Activated T-cell treated with anti-CD3 and anti-CD28 coated beads, Interleukin-2, amount 50 U/mL, for 1 hour (primary cell): ENCODE measurements at places on chromosomes 2 and 18.

DNA sequence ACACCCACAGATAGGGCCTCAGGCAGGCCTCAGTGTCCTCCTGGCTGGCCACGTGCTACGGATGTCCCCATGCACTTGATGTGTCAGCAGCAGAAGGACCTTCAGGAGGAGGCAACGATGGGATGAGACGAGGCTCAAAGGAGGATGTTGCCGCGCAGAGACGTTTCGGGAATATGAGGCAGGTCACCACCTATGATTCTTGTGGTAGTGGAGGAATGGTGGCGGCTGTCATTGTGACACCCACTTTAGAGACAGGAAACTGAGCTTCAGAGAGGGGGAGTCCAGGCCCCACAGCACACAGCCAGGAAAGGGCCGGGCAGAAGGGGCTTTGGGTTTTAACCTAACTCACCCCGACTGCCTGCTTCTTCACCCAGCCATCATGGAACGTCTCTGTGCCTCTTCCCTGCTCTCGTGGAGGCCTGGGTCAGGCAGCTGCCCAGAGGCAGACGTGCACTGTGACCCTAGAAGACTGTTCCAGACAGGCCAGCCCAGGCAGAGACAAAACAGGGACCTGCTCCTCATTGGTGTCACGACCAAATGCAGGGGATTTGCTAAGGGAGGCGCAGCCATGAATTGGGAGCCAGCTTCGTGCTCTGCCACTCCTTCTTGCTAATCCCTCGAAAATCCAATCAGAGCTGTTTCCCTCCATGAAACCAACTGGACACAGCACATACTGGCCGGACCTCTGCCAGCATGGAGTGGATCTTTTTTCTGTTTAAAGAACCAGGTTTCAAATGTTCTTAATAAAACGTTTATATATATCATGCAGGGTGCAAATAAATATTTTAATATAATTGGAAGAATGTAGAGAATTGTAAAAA lies 169.2 kb downstream of the ASB1 start:
- no peak for DNase-seq

DNA sequence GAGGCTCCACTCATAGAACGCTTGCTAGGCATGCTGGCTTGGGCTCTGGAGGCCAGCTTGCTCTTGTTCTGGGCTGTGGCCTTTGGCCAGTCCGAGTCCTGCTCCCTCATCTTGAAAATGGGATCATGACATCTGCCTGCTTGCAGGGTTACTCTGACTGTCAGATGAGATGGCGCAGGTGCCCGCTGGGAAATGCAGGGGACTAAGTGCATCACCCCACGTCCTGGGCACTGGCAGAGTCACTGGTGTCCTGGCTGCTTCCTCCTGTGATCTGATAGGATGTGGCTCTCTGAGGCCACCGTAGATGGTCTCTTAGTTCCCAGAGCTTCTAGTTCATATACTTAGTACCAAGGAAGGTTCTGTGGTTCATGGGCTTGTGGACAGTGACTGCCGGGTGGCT lies 18.5 kb downstream of the LDLRAD4 start:
- peak; percentile 11 for DNase-seq

- peak; percentile 71 for DNase-seq
Observed at GRCh38 chr2:263774-264492, at the start of gene SH3YL1. Gene SH3YL1, minus strand, starts transcription at chr2:264032. Its CDS starts 48 bp downstream, at chr2:263984.

DNA sequence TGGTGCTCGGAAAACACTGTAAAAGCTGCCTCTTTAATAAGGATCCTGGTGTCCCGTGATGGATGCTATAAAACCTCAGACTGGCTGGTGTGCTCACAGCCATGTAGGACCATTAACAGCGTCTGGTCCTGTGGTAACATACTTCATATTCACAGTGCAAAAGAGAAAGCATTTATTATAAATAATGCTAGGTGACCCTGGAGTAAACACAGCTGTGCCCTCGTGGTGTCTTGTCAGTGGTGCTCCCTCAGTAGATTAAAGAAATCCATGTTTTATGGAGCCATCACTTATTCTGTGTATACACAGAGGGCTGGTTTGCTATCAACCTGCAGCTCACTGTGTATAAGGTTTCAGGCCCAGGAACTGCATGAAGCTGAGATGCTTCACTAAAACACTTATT lies 106.9 kb downstream of the CDK15 start:
- no peak for DNase-seq

DNA sequence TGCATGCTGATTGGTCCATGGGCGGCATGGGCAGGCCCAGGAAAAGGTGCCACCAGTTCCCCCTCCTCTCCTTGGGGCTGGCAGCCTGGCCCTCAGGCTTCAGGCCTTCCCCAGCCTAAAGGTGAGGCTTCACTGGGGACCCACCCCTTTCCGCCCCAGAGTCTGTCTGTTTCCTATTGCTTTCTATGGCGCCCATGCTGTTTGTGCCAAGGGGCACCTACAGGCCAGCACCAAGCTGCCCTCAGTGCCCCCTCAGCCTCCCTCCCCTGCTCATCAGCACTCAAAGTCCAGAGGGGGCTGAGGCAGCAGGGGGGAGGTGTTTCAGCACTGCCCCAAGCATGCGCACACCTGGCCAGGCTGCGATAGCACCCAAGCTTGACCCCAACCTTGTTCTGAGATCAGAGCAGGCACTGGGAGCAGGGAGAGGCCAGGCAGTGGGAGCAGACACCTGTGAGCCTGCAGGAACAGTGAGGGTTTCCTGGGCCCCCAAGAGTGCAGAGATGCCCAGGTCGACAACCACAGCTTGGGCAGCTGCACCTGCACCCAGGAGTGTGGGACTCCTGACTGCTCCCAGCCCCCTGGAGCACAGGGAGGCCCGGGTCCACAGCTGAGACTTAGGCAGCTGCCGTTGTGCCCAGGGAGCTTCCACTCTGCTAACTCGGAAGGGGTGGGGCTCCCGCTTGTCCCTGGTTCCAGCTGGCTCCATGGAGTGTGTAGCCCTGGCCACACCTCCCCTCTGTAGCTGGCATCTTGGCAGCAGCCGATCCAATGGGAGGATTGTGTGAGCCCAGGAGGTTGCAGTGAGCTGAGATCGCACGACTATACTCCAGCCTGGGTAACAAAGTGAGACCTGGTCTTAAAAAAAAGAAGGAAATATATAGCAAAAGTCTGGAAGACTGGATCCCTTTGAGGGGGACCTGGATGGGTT lies 69.1 kb downstream of the NCAPH start:
- no peak for DNase-seq
